ENCODE measurements at places on chromosomes 6 and 20.

- peak; percentile 18 for DNase-seq
Observed at GRCh38 chr6:35011096-35012041, 122.3 kb downstream of the ANKS1A start.

GRCh38 chr20:595330-596308 is 14.5 kb downstream of the TCF15 start:
- peak; percentile 31 for DNase-seq

GRCh38 chr20:23879328-23879798 is at the start of gene CST5:
CST5 (minus strand) TSS chr20:23879748; CDS start chr20:23879676, 72 bp downstream.
- no peak for DNase-seq

GRCh38 chr6:72530152-72530551 is 91.7 kb upstream of the KCNQ5 start:
- DNase-seq, result no peak

- no peak for DNase-seq
Observed at GRCh38 chr6:113405326-113406047, 451.7 kb upstream of the MARCKS start.

GRCh38 chr6:161394437-161394836 is 120.6 kb upstream of the AGPAT4 start:
- DNase-seq, result no peak

- DNase-seq, result no peak
Observed at GRCh38 chr20:8489094-8489883, 357.2 kb downstream of the PLCB1 start.

- DNase-seq, result no peak
Observed at GRCh38 chr6:56541030-56541600, 101.6 kb downstream of the DST start.

DNA sequence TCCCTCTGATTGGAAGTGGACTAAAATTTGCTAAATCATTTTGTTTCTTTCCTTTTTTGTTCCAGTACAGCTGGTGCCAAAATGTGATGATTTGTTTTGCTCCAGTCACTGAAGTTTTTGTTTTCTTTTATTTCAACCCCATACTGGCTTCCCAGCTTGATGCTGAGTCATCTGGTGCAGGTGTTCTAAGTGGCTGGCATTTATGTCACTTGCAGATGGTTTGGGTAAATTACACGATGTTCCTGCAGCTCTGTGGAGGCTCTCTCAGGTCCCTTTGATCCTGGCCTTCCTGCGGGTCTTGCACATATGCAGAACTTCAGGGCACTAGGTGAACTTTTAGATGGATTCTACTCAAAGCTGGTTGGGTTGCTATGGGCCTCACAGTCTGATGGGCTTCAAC is 577.7 kb downstream of the HAO1 start:
- no peak for DNase-seq

GRCh38 chr6:105569706-105570105 is 166.8 kb upstream of the PREP start:
- DNase-seq, result no peak

- DNase-seq, result peak; percentile 26
Observed at GRCh38 chr6:116012951-116013350, 47.7 kb downstream of the FRK start.

DNA sequence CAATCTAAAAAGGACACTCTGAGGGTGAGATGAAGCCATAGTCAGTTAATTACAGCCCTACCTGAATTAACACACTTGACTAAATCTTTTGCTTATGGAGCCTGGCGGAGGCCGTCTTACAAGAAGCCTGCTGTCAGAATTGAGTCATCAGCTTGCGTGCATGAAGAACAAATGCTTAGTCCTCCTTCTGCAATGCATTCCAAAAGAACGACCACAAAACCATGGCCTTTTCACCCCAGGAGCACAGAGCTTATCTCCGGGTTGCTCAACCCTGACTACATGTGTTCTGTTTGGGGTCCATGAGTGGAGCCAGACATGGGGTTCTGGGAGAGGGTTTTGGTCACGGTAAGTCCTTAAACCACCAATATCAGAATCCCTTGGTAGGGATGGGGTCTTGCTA is 318.1 kb downstream of the CLIC5 start:
- DNase-seq, result peak; percentile 96

DNA sequence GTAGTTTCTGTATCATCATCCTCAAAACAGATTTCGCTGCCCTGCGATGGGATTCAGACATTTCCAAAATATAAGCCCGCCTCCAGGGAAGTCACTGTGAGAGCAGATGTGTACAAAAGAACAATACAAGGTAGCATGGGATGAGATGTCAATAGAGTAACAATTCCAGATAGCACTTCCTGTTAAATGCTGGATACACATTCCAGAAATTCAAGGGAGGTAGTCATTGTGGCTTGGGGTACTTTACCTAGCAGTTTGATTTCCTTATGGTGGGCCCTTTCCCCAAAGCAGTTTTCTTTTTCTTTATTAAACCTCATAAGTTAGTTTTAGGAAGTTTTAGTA is 2.5 kb downstream of the RNF217 start:
- no peak for DNase-seq

- DNase-seq, result no peak
Observed at GRCh38 chr20:63080811-63081210, 74.0 kb upstream of the BHLHE23 start.

- peak; percentile 64 for DNase-seq
Observed at GRCh38 chr6:137389150-137389704, 105.0 kb downstream of the OLIG3 start.

DNA sequence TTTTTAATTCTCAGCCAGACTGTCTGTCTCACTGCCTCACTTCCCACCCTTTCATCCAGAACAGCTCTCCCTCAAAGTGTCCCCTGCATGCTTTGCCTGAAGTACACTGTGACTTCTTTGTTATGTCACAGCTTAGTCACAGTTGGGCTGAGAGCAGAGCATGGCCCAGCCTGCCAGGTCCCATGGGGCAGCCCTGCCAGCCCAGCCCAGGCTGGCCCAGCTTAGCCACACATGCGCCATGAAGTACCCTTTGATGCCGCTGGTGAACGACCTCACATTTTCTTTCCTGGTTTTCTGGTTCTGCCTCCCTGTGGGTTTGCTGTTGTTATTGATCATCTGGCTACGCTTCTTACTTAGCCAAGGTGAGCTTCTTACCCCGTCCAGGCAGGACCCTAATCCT is at the start of gene ADIG:
Gene ADIG (plus strand): TSS at position 185 of the 400 bp plus-strand sequence. CDS start 54 bp downstream, at position 239.
- DNase-seq, result no peak

Measured in choroid plexus epithelial cell (primary cell).